ENCODE measurements at places on chromosomes 1 and 21. TPM values are rescaled to one million over a fixed set of nuclear protein-coding genes. Genes with fewer than 3 reads are reported as not detected.

Gene NDUFS2
- total RNA-seq, result 82.5 TPM

GRCh38 chr1:59427155-59427554, 130.3 kb downstream of the FGGY start:
- DNase-seq, result no peak

- no peak for DNase-seq
Measured at GRCh38 chr1:113036639-113037321, 36.2 kb upstream of the LRIG2 start.

GRCh38 chr1:20997602-20998224, 179.0 kb downstream of the EIF4G3 start:
- no peak for DNase-seq

GRCh38 chr1:108570128-108570527, 10.2 kb downstream of the EEIG2 start:
- DNase-seq, result no peak

DNA sequence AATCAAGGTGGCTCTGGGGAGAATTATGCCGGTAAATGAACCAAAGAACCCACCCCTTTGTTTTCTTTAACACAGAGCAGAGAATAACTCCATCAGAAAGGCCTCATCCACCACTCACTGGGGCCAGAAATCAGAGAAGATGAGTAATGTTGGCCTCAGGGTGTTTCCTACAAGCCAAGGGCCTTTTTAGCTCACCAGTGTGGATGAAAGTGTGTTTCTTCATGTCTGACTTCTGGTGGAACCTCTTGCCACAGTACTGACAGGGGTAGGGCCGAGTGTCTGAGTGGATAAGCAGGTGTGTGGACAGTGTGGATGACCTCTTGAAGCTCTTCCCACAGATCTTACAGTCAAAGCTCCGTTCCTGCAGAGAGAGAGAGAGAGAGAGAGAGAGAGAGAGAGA, 8.3 kb downstream of the GFI1 start:
- no peak for DNase-seq

GRCh38 chr1:33082575-33083108, 1.7 kb downstream of the AZIN2 start:
- DNase-seq, result no peak

DNA sequence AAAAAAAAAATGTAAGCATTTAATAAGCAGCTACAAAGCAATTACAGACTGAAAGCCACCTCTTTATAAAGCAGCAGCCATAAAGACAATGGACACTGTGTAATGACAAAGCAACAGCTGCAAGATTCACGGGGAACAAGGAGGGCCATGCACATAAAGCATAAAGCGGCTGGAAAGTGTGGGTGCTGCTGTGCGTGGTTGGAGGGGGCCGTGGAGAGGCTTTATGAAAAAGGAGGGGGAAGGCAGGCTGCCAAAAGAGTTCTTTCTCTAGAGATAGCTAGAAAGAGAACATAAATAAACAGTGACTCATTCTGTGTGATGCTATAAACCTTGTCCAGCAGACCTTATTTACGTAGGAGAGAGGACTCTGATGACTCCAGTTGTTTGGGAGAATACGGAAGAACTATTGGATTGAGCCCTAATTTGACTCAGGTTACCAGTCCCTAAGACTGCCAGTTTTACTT, 49.3 kb downstream of the ADAMTS1 start:
- DNase-seq, result peak; percentile 86
